ENCODE measurements at places on chromosomes 7 and 10.

- DNase-seq = peak; percentile 12
These were observed 718.9 kb downstream of the LRMDA start for GRCh38 chr10:76150139-76150875.

DNA sequence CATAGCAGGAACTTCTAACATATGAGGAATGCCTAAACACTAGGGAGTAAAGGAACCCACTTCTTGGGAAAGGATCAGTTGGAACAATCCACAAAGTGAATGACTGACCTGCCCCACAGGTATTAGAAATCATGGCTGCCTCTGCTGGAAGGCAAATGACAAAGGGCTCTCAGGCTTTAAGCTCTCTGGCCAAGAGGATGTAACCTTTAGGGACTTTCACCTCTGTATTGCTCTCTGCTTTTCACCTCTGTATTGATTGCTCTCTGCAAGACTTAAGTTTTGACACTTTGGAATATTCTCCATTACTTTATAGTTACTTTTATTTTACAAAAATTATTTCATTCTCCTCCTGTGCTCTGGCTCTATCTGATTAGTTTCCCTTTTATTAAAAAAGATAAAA is 248.0 kb downstream of the LRRTM3 start:
- DNase-seq = no peak

- no peak for DNase-seq
These were observed 689.0 kb upstream of the FZD8 start for GRCh38 chr10:36331121-36331520.

GRCh38 chr10:12834116-12834665 is 167.3 kb downstream of the CCDC3 start:
- DNase-seq = no peak

DNA sequence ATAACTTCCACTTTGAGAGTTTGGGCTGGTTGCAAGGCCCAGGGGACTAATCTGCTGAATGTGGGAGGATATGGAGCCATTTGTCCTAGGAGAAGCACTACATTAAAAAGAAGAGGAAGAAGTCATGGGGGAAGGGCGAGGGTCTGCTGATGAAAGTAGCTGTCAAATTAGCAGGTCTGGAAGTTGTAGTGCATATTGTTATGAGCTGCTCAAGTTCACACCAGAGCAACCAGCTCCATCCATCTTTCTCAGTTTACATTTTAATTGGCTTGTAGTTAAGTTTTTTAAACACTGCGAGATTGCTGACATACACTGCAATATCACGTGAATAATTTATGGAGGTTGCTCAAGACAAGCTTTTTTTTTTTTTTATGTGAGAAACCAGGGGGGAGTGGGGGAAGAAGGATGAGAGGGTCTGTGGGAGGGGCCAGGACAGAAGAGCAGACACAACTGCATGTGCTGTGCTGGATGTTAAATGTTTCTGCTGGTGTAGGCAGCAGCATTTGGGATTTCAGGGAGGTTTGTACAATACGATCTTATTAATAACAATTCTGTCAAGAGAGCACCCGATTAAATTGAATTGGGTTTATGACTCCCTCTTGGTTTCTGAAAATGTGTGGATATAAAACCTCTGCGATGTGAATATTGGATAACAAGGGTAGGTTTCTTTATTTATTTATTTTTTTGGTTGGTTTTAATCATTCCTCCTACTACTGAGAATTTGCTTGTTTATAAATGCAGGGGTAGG is 759.0 kb upstream of the GALNT17 start:
- DNase-seq = no peak

DNA sequence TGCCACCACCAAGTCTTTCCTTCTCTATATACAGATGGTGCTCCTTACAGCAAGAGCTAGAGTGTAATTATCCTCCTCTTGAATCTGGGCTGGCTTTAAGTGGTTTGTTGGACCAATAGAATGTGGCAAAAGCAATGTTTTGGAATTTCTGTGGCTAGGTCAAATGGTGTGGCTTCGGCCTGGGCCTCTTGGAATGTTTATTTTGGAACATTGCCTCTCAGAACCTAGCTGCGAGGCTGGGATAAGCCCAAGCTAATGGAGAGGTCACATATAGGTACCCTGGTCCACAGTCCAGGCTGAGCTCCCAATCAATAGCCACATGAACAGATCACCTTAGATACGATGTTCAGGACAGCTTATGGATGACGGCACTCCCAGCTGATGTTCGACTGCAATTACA is 556.7 kb downstream of the TYW1 start:
- DNase-seq = no peak

GRCh38 chr7:83677180-83677866 is 28.4 kb upstream of the SEMA3E start:
- peak; percentile 63 for DNase-seq

GRCh38 chr7:28280516-28280915 is 99.9 kb upstream of the JAZF1 start:
- no peak for DNase-seq

- DNase-seq = no peak
These were observed 36.9 kb downstream of the WASL start for GRCh38 chr7:123711832-123712293.

GRCh38 chr10:62866451-62866850 is 50.3 kb upstream of the EGR2 start:
- no peak for DNase-seq

DNA sequence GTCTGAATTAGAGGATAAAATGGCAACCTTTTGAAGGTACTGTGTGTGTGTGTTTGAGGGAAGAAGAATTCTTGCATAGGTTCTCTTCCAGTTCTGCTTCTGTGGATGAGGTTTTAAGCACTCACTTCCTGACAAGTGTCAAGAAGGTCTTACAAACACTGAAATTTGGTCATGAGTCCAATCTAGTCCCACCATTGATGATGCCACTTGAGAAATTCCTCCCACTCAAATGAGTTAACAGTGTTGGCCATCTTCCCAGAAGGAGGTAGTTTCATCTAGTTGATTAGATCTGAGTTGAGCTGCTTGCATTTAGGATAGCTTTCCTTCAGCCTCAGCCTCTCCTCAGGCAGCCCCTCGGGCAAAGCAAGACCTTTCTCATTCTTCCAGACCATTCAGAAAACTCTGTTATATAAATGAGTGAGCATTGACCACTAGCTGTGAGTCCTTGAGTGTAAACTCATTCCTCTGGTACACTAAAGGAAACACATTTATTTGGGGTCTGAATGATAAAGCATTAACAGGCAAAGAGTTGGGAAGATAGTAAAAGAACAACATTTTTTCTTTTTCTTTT is 189.5 kb downstream of the TRIL start:
- DNase-seq = peak; percentile 16

DNA sequence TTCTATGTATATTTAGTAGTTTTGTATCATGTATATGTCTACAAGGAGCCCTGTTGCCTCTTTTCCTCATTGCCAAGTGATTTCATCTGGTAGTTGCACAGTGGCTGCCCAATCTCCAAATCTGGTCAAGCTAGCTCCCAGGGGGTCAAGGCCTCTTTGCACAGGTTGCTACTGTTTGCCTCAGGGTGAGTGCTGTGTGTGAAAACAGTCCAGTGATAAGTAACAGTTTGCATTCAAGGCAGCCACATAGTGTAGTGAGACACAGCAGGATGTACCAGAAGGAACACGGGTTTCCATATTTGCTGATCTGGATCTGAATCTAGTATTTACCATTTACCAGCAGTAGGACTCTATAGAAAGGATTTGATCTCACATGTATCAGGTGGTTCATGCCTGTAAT is 13.3 kb upstream of the EPC1 start:
- no peak for DNase-seq

DNA sequence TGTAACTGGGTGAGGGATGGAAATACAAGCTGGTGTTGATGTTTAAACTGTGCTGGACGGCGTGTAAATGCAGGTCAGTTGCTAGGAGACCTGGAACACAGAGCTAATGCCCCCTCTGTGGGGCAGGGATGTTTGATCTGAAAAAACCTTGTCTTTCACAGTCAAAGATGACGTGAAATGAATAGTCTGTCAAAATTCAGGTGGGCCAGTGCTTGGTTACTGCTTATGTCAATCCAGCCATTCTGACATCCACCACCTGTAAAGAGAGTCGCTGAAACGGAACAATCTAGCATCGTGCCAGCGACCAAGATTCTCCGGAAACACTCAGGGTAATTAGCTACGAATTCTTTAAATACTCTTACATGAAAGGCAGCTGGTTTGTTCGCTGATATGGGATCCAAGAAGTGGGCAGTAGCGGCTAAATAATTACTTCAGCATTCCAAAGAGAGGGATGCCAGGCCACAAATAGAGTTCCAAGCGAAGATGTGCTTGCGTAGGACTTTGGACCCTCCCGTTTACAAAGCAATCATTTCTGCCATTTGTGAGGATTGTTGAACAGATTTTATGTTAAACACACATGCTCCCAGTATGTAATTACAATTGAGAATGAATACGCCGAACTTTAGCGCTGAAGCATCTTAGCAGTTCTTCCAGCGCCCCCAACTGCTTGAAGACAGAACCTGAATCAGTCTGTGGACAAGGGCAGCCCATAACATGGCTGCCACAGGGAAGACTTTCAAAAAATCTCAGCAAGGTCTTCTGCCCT is 7.3 kb upstream of the ASB4 start:
- DNase-seq = no peak

GRCh38 chr7:106260136-106260561 is 24.6 kb downstream of the NAMPT start:
- DNase-seq = no peak

DNA sequence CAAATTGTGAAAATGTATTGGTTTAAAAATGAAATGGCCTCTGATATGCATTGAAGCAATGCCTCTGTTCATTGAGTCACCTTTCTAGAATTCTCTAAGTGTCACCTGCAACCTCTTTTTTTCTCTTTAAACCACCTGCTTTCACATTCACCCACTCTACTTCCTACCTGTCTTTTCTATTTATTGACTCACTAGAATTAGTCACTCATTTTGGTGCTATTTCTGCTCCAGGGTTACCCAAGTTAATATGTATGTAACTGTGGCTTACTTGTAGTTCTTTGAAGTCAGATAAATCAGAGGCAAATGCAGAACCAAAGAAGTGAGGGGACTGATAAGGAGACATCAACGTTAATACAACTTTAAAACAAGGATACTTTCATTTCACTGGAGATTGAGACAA is 674.7 kb downstream of the CCSER2 start:
- DNase-seq = no peak

DNA sequence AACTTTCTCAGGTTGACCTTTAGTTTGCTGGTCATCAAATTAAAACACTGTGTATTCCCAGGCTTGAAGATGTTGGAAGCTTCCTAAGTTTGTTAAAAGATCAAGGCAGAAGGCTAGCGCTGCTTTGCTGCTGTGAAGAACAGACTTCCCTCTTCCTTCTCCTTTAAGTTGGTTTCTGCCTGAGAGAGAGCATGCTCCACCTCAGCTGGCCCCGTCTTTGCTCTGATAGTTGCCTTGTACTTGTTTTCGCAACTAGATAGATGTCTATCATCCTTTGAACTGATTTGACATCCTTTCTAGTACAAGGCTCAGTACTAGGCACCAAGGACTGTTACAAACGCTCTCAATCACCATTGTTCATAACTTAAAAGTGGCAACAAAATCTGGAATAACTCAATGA is 177.8 kb upstream of the MKLN1 start:
- DNase-seq = no peak

- DNase-seq = no peak
These were observed 13.9 kb downstream of the MEST start for GRCh38 chr7:130505753-130506152.

GRCh38 chr7:16989811-16990413 is 108.1 kb upstream of the AGR3 start:
- peak; percentile 89 for DNase-seq

GRCh38 chr7:66952343-66953043 is 31.5 kb downstream of the TMEM248 start:
- peak; percentile 20 for DNase-seq

GRCh38 chr10:22183771-22184461 is 33.9 kb downstream of the EBLN1 start:
- DNase-seq = no peak

GRCh38 chr7:45295222-45295621 is 137.6 kb downstream of the RAMP3 start:
- no peak for DNase-seq

DNA sequence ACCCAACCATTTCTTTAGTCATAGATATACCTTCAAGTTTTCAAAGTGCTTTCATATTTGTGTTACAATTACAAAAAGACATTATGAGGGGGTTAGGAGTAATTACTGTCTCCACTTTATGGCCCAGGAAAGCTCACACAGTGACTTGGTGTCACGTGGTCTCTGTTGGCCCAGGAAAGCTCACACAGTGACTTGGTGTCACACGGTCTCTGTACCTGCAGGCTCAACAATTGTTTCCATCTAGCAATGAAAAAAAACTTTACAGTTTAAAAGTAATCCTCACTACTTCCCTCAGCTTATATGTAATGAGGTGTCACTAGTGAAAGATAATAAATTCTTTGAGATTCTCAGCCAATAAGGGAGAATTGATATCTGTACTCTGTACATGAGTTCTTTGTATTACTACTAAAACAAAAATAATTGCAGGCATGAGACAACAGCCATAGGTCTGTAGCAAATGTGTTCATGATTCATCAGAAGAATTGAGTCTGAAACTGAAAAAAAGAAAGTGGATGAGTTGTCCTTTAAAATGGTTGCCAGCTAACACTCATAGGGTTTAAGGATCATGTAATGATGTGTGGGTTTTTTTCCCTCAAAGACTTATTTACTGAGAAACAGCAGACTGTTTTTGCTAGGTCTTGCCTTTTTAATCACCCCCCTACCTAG is 10.9 kb downstream of the OGDH start:
- DNase-seq = no peak

- no peak for DNase-seq
These were observed 50.3 kb downstream of the FAM53B start for GRCh38 chr10:124693801-124694416.

DNA sequence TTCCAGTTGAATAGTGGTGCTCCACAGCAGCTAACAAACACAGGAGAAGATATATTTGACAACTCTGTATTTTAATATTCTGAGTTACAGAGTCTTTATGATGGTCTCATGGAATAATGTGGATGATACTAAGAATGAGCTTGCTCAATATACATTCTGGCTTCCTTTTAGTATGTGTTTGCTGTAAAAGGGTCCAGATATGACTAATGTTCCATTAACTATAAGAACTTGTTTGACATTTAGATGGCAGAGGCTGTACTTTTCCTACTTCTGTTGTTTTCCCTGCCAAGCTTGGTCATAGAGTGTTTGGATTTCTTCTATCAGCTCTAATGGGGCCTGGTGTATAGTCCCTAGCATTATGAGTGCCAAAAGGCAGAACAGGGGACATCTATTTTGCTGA is 61.5 kb upstream of the GPR22 start:
- DNase-seq = no peak

- DNase-seq = no peak
These were observed 802 bp upstream of the CDK6 start for GRCh38 chr7:92837000-92837749.

- no peak for DNase-seq
These were observed 128.1 kb upstream of the VIPR2 start for GRCh38 chr7:159272739-159273138.

DNA sequence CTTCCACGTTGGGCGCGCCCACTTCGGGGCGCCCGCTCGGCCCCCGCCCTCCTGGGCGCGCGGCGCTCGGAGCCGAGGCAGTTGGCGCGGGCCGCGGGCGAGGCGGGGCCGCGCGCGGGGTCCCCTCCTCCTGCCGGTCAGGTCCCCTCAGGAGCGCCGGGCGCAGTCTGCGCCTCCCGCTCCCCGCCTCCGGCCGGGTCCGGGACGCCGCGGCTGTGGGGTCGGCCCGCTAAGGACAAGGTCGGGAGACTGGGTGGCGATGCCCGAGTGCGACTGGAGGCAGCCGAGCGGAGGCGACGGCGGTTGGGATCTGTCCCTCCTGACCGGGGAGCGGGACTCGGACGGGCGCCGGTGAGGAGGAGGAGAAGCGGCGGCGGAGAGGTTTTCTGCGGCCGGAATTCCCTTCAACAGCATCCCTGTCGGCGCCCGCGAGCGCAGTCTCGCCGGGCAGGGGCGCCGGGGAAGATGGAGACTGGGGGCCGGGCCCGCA is at the start of gene ATRNL1:
Gene ATRNL1 (plus strand): TSS at position 80 of the 490 bp plus-strand sequence. CDS start 386 bp downstream, at position 466.
- no peak for DNase-seq

- DNase-seq = no peak
These were observed 87.0 kb downstream of the SUGCT start for GRCh38 chr7:40221836-40222235.

Data from epithelial cell of prostate (primary cell).